Peyer's patch (tissue), 4 donors: ENCODE measurements at places on chromosomes 5 and 9. TPM values are rescaled to one million over a fixed set of nuclear protein-coding genes. Genes with fewer than 3 reads are reported as not detected.

DNA sequence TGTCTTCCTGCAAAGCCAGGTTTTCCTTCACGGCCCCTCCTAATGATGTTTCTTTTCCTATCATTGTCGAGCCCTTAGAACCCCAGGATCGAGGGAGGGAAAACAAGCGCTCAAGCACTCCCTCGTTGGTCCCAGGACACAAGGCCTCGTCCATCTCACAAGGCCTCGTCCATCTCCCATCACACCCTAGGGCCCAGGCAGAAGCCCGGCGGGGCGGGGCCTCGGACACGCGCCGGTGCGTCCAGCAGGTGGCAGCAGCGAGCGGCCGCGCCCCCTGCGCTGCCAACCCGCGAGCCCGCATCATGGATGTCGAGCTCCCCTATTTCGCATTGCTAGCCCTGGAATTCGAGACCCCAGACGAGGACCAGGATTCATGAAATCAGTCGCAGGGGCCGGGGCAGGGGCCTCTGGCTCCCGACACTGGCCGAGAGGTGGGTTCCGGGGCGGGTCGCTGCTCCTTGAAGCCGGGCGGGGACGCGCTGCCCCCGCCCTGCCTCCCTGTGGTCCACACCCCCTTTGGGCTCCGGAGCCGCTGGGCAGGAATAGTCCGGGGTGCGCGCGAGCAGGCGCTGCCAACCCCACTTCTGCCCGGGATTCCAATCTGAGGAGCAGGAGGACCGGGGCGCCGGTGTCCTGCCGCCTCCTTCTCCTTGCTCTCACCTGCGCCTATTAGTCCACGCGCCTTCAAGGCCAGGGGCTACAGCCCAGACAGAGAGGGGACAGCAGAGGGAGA lies at the start of gene ABLIM3:
ABLIM3 (plus strand) TSS at position 270 of the 733 bp plus-strand sequence. CDS start 603 bp downstream, outside the sequence.
- DNase-seq, result peak; percentile 76

GRCh38 chr5:143245929-143246561 lies 157.4 kb downstream of the NR3C1 start:
- no peak for DNase-seq

DNA sequence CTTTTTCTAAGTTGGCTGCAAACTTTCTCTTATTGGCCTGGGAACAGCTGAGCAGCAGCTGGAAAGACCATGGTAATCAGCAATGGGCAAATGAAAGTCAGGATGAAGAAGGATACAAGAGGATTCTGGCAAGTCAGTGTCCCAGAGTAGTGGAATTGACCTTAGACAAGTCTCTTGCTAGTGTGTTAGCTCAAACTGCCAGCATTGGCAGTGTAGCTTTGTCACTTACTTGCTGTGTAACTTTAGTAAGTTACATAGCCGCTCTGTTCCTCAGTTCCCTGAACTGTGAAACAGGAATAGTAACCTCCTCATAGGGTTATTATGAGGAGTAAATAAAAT lies 3.6 kb downstream of the ALDH1A1 start:
- no peak for DNase-seq

GRCh38 chr5:116695681-116696080 lies 121.1 kb upstream of the SEMA6A start:
- DNase-seq, result no peak

- no peak for DNase-seq
Observed at GRCh38 chr5:31553863-31554262, 21.8 kb downstream of the C5orf22 start.

- DNase-seq, result no peak
Observed at GRCh38 chr9:84266087-84266561, 74.4 kb downstream of the SLC28A3 start.

DNA sequence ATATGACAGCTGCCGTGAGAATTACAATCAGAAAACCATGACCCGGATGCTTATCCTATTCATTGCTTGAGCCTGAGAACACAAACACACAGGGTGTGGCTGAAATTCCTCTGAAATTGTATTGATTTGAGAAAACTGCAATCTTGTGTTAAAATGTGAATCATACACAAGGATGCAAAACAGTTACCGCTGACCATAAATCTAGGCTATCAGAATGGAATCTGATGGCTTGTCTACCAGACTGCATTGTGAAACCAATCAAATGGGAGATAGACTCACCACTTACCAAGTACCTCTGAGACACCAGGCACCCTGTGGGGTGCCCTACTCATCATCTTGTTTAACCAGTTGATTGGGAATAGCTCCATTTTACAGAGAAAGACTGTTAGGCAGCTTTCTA lies 188.7 kb upstream of the MSX2 start:
- no peak for DNase-seq

- DNase-seq, result no peak
Observed at GRCh38 chr9:16884952-16885513, 14.6 kb upstream of the BNC2 start.

- no peak for DNase-seq
Observed at GRCh38 chr5:150058480-150059126, 27.8 kb downstream of the CSF1R start.

DNA sequence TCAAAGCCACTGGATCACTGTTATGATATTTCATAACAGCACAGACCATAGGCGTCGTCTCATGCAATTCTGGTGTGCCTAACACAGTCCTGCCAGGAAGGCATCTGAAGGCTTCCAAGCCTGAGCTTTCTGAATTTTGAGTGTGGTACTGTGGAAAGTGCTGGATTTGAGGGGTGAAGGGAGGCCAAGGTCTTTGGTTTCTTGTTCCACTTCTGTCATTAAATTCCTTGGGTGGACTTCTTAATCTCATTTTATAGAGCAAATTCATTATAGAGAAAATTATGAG lies 441.3 kb upstream of the PIK3R1 start:
- DNase-seq, result no peak

DNA sequence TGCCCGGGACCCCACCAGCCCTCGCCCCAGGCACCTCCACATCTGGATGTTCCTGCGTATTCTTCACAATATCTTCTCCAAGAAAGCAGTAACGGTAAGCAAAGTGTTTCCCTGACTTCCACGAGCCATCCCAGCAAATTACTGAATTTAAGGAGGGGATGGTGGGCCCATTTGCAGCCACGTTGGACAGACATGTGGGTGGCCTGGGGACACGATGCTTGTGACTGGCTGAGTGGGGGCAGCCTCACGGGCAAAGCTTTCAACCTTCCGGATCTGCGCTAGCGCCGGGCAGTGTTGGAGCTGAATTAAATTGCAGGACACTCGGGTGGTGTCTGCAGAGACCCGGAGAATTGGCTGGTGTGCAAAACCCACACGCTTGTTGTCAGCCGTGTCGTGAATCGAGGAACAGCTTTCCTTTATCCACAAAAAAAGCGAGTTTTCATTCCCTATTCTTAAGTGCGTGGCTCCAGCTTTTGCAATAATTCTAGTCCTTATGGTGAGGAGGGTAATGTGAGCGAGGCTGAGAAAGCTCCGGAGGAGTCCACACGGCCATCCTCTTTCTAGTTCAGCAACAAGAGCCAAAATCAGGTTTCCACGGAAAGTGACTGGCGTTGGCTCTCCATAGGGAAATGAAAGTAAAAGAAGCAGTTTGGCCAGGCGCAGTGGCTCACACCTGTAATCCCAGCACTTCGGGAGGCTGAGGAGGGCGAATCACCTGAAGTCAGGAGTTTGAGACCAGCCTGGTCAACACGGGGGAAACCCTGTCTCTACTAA lies 17.5 kb upstream of the CLPTM1L start:
- no peak for DNase-seq

- no peak for DNase-seq
Observed at GRCh38 chr9:133560311-133560710, 25.8 kb downstream of the ADAMTSL2 start.

GRCh38 chr9:14372437-14373335 lies 58.7 kb upstream of the NFIB start:
- peak; percentile 53 for DNase-seq

- DNase-seq, result no peak
Observed at GRCh38 chr9:7370381-7370780, 429.2 kb downstream of the DMAC1 start.

DNA sequence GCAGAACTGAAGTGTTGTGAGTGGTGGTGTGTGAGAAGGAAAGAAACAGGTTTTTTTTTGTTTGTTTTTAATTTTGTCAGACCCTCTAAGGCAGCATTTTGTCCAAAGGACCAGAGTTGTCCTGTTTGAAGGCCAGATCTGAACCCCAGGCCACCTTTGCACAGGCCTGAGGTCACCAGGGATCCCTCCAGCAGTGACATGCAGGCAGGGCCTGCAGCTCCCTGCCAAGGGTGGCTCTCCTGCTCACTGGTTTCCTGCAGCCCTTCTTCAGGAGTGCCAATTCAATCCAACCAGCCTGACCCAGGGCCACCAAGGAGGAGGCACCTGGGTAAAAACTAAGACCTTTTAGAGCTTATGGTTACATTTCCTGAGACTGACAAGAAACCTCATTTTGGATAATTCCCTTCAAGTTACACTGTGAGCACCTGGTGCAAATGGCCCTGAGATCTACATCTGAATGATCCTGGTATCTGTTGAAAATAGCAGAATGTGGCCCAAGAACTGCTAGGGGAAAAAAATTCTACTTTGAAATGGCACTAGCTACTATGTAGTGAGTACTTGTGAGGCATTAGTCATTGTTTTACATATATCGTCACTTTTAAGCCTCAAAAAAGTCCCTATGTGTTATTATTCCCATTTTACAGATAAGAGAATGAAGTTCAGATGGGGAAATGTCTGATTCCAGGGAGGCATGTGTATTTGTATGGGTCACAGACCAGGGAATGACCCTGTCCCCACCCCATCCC lies 33.5 kb upstream of the SMU1 start:
- DNase-seq, result no peak

DNA sequence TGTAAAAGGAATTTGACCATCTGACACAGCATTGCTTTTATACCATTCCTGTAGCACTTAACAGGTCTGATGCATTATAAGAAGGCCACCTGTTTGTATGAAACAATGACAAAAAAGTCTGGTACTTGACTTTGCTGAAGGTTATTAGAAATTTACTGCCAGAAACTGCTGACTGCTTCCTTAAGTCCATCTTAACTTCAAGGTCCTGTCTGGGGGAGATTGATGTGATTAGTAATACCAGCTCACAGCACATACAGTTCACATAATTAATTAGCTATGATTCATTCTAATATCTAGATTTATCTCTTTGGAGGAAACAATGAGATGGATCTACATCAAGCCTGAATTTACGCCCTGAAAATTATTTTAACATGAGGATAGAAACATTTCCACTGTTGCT lies 49.6 kb upstream of the TEK start:
- DNase-seq, result no peak

DNA sequence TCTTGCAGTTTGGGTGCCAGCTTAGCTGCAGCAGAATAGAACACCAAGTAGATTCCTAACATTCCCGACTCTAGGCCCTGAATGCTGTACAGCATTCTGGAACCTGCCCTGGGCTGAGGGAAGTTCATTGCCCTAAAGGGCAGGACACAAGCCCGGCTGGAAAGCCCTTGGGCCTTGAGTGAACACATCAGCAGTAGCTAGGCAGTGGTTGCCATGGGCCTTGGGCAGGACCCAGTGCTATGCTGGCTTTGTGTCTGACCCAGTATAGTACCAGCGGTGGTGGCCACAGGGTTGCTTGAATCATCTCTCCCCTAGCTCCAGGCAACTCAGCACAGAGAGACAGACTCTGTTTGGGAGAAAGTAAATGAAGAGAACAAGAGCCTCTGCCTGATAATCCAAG lies 137.8 kb downstream of the AGTPBP1 start:
- no peak for DNase-seq

GRCh38 chr5:175590471-175590881 lies 67.4 kb upstream of the HRH2 start:
- DNase-seq, result no peak

GRCh38 chr9:87601595-87601994 lies 103.9 kb downstream of the DAPK1 start:
- DNase-seq, result no peak

- no peak for DNase-seq
Observed at GRCh38 chr9:69204326-69204725, 30.2 kb downstream of the TJP2 start.

- DNase-seq, result no peak
Observed at GRCh38 chr9:38342096-38342495, 50.4 kb upstream of the ALDH1B1 start.

GRCh38 chr5:83567741-83568140 lies 96.2 kb downstream of the VCAN start:
- DNase-seq, result no peak

DNA sequence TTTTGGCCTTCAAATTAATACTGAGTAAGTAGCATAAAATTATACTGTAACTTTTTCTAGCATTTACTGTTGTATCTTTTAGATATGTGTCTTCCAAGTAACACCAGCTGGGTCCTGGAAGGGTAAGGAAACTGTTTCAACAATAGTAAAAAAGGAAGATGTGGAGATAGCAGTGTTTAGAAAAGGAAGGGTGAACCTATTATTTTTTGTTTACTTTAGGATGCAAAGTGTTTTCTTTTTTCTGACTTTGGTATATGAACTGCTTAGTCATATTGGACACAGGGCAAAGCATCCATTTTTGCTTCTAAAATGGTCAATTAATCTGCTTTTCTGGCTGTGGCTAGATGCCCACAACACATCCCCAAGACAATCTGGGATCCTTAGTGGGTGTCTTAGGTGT lies 5.3 kb downstream of the PKD2L2 start:
- no peak for DNase-seq

Gene CCL27
- not detected for total RNA-seq

Gene CKMT2
- 10.6 TPM for total RNA-seq

Gene JMY
- total RNA-seq, result 16.5 TPM

Gene CAMK2A
- total RNA-seq, result 1.2 TPM

Gene GRIA1
- 1.7 TPM for total RNA-seq

Gene C9orf50
- not detected for total RNA-seq

Gene PHF24
- 0.76 TPM for total RNA-seq

Gene BHMT
- total RNA-seq, result not detected

Gene PITX1
- total RNA-seq, result 0.88 TPM

Gene GLE1
- total RNA-seq, result 29.3 TPM

Gene PGM5
- total RNA-seq, result 17.4 TPM
